ENCODE measurements at places on chromosomes 16 and 17.

- no peak for DNase-seq
Measured at GRCh38 chr16:4534151-4534790, 4.3 kb downstream of the CDIP1 start.

DNA sequence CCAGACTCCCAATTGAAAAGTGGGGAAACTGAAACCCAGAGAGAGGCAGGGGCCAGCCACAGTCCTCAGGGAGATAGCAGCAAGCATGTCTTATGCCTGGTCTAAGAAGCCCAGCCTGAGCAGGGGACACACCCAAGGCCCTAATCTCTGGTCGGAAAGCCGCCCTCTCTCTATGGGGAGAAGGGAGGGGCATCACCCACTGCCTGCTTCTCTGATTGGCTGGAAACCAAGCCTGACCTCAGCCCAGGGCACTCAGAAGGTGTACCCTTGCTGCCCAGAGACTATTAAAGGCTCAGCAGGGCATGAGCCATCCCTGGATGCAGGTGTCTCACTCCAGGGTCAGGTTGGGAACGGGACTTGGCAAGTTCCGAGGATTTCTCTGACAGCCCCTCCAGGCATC is 5.7 kb upstream of the KRT13 start:
- DNase-seq = peak; percentile 76

GRCh38 chr17:77885678-77886386 is 72.7 kb upstream of the TNRC6C start:
- no peak for DNase-seq

DNA sequence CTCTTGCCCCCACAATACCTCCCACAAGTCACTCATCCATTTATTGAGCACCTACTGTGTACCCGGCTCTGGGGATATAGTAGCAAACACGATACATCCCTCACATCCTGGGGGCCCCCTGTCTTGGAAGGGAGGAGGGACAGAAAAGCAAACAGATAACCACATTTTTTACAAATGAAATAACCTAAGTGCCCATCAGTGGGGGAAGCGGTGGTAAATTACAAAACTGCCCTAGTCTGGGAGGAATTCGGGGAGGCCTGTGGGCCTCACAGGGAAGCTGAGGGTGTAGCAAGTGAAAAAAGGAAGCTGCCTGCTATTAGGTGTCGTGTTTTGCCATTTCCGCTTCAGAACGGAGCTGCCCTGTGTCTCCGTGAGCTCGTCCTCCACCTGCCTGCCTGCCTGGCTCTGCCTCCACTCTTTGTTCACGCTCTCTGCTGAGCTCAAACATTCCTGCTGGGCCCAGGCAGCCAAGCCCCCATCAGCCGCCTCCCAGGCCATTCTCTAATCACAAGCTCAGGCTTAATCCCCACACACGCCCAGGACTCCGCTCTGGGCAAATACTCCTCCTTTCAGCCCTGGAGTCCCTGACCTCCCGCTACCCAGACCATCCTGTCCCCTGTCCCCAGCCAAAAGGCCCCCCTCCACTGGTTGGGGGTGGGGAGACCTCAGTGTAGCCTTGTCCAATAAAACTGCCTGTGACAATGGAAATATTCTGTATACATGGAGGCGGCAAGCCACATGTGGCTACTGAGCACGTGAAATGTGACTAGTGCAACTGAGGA is 10.2 kb upstream of the SEC14L5 start:
- no peak for DNase-seq

- DNase-seq = no peak
Measured at GRCh38 chr17:45155483-45155882, 6.2 kb upstream of the HEXIM2 start.

DNA sequence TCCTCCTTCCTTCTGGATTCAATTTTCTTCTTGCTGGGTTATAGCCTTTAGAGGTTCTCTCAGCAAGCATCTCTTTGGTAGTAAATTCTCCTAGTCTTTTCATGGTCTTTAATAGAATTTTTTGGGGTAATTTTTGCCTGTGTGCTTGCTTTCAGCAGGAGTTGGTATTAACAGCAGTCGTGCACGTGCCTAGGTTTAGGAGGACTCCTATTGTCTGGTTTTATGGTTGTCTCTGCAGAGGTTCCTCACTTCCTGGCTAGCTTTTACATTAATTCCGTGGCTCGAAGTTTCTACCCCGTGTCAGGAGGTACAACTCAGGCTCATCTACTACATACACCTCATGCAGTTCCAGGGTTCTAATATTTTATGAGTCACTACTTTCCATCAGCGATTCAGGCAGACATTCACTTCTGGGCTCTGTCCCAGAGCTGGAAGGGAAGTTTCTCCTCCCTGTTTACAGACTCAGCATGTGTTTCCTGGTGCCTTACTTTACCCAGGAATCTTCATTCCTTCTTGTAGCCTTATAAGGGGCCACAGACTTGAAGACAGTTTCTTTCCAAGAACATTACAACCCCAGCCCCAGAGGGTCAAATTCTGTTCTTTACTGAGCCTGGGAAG is 643.6 kb downstream of the HS3ST4 start:
- DNase-seq = no peak

GRCh38 chr17:12727076-12727760 is 61.5 kb downstream of the MYOCD start:
- DNase-seq = no peak

- DNase-seq = no peak
Measured at GRCh38 chr17:77995146-77995852, 36.8 kb downstream of the TNRC6C start.

- peak; percentile 60 for DNase-seq
Measured at GRCh38 chr17:78343187-78343542, 16.7 kb downstream of the SOCS3 start.

GRCh38 chr17:78717431-78717980 is 64.6 kb downstream of the CYTH1 start:
- peak; percentile 25 for DNase-seq

- DNase-seq = peak; percentile 60
Measured at GRCh38 chr17:61248399-61248798, 151.2 kb upstream of the TBX2 start.

DNA sequence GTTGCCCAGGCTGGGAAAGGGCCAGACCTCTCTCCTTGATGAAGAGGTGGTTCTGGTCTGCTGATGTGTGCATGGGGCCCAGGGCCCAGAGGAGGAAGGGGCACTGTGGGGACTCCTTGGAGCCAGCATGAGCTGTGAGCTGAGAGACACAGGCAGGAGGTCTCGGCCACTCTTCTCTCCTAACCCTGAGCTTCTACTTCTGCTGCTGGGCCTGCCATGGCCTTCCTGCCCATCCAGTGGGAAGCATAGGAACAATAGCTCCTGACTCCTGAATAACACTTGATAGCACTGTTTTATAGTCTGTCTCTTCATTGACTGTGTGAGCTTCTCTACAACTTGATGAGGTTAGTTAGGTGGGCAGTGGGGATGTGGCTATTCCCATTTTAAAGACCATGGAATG is 181.1 kb downstream of the UTP18 start:
- no peak for DNase-seq

GRCh38 chr17:35094902-35095301 is 24.8 kb downstream of the RAD51D start:
- DNase-seq = no peak

DNA sequence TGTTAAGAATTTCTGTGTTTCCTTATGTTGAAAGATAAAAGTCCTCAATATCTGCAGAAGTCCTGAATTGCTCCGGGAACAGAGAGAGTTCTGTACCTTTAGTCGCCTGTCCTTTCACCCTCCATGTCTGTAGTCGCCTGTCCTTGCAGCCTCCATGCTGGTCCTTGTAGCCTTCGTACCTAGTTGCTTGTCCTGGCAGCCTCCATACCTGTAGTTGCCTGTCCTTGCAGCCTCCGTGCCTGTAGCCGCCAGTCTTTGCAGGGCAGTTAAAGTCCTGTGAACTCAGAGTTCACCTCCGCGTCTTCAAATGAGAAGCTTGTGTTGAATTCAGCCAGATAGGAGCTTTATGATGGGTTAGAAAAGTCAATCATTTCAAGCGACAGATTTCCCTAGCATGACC is 19.5 kb upstream of the ITGAX start:
- no peak for DNase-seq

- DNase-seq = no peak
Measured at GRCh38 chr17:17811381-17812210, 25.2 kb downstream of the SREBF1 start.

- no peak for DNase-seq
Measured at GRCh38 chr17:46842835-46843234, 8.5 kb upstream of the WNT9B start.

GRCh38 chr17:40499551-40500189 is 1.8 kb downstream of the TNS4 start:
- peak; percentile 92 for DNase-seq

- no peak for DNase-seq
Measured at GRCh38 chr17:46108120-46108519, 85.1 kb downstream of the KANSL1 start.

DNA sequence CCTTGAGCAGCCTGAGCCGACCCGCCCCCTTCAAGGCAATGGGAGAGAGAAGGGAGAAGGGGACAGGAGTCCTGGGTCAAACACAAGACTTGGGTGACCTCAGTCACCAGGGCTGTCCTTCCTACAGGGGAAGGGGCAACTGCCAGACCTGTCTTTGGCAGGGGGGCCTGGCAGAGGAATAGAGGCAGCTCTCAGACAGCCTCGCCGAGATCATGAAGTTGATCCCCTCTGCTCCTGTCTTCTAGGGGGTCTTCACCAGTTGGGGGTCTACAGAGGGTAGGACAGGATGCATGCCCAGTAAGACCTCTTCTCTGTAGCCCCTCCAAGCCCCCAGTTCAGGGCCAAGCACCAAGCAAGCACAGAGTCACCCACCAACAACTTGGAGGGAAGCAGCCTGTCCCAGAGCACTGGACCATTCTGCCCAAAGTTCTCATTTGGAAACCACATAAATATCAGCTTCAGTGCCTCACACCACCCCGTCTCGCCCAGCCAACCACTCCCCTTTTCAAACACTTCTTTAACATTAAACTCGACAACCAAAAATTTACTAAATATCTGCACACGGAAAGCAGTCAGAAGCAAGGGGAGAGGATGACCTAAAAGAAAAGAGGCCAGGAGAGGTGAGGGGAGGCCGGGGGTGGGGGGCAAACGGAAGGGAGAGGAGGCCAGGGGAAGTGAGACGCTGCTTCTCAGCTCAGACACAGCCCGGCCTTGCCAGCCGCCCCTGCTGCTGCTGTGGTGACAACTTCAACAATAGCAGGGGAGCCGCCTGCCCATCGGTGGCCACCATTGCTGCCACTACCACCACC is 7.7 kb downstream of the DOK4 start:
- DNase-seq = no peak

DNA sequence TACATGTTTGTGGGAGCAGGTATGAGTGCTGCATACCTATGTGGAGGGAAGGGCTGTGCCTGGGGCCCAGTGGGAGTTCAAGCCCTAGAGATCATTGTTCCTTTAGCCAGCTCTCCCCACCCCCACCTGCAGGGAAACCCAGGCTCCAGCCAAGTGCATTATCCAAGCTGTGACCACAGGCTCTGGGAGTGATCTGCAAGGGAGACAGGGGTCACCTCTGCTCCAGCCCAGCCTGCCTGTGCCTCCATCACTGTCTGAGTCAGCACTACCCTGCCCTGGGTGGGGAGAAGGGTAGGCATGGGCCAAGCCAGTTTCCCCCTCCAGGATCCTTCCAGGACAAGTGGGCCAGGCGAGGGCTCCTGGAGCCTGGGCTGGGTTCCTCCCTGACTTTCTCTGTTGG is 32.1 kb upstream of the SBK1 start:
- no peak for DNase-seq

DNA sequence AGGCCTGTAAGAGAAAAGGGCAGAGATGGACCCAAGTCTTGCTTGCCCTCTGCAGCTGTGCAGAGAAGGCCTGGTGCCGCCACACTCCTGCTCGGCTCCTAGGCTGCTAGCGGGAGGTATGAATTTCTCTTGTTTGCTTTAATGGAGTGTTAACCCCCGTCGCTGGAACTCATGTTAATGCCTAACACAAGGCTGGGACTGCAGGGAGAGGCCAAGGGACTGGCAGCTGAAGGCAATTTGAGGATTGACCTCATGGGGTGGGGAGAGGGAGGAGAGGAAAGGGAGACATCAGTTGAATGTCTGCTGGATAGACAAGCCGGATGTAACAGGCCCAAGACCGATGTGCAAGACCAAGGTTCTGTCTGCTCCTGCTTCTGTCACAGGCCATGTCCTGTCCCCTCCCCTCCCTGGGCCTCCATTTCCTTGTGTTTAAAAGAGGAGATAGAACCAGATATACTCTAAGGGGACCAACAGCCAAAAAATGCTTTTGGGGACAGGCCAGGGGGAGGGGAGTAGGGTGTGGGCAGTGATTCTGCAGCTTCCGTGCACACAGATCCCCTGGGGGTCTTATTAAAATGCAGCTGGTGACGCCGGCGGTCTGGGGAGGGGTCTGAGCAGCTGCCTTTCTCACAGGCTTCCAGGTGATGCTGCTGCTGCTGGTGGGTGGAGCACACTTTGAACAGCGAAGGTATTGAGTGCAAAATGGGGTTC is 46.7 kb upstream of the TBX2 start:
- DNase-seq = no peak

- no peak for DNase-seq
Measured at GRCh38 chr16:65675161-65675560, 553.3 kb upstream of the CDH11 start.
